Stimulated activated CD8-positive, alpha-beta memory T cell treated with anti-CD3 and anti-CD28 coated beads, Interleukin-2, amount 100 ng/mL, for 1 hour (primary cell): ENCODE measurements at places on chromosomes 3 and 15.

DNA sequence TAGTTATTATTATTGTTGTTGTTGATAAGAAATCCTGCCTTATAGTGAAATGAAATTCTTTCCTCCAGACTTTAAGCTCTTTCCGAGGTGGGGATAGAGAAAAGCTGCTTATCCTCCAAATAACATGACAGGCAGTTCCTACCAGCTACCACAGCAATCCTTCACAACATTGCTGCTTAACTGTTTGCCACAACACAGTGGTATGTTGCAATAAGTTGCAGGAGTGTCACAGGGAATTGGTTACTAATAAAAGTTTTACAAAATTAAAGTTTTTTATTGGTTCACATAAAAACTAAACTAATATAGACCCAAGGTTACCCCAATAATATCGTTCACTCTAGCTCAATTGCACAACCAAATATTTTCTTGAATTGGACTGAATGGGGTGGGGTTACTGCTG, 57.4 kb upstream of the ICE2 start:
- DNase-seq, result no peak

DNA sequence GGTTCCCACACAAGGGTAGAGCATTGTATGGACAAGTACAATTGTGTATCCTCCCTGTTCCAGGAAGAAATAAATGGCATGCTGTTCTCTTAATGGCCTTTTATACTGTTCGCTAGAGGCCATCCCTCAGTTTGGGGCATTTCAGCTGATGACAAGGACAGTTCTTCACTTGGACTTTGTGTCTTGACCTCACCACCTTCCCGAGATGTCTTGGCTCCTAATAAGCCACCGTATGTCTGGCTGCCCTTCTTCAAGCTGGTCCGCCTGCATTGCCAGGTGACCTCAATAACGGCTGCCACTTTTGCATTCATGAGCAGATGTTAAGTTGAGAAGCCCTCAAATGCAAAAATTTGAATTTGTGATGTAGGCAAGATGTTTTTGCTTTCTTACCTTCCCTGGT, 24.1 kb downstream of the ZBTB38 start:
- DNase-seq, result no peak

- DNase-seq, result no peak
These were observed 209.4 kb downstream of the RPLP1 start for GRCh38 chr15:69661871-69662644.

GRCh38 chr15:80249973-80250372, 2.0 kb downstream of the CTXND1 start:
- DNase-seq, result no peak

GRCh38 chr15:46955576-46955975, 761.7 kb upstream of the SEMA6D start:
- DNase-seq, result no peak

GRCh38 chr15:52862677-52863076, 72.5 kb upstream of the ONECUT1 start:
- DNase-seq, result no peak

DNA sequence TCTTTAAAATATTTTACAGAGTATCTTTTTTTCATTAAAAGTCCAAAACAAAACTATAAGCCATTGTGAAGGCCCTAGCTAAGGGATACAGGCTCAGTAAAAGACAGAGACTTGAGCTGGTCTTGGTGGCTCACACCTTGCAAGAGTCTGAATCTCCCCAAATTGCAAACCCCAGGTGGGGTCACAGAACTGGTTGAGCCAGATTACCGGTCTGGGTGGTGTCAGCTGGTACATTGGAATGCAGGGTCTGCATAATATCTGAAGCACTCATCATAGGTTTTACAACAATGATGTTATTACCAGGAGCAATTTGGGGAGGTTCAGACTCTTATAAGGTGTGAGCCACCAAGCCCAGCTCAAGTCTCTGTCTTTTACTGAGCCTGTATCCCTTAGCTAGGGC, 201.2 kb upstream of the ARPP21 start:
- no peak for DNase-seq

DNA sequence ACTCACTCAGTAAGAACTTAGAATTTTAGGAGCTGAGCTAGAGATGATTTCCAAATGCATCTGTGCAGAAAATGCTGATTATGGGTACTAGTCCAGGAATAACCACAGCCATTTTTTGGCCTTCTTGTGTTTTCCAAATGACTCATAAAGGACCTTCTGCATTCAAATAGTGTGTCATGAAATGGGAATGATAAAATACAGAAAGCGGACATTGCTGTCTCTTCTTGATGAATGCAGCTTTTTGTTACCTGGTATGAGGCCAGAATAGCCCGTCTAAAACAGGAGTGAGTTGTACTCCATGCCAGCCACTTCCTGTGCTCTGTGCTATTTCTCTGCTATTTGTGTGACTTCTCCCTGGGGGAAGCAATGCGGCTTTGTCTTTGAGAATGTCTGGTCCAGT, 20.5 kb upstream of the FRMD5 start:
- DNase-seq, result no peak

DNA sequence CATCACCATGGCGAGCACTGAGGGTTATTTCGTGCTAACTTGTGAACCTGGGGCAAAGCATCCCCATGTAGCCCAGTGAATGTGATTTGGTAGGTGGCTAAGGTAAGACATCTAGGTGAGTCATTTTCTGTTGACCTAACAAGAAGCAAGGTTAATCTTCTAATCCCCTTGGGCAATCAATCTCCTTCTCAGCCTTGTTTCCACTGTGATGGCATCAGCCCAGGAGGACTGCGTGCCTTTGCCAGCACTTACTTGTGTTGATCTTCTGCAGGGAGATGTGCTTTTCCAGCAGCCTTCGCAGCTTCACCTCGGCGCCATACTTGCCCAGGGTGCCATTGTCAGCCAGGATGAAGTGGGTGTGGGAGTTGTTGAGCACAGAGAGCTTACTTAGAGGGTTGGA, 35.7 kb downstream of the TRPM1 start:
- no peak for DNase-seq

- no peak for DNase-seq
These were observed 21.9 kb upstream of the P2RY13 start for GRCh38 chr3:151351219-151351618.

DNA sequence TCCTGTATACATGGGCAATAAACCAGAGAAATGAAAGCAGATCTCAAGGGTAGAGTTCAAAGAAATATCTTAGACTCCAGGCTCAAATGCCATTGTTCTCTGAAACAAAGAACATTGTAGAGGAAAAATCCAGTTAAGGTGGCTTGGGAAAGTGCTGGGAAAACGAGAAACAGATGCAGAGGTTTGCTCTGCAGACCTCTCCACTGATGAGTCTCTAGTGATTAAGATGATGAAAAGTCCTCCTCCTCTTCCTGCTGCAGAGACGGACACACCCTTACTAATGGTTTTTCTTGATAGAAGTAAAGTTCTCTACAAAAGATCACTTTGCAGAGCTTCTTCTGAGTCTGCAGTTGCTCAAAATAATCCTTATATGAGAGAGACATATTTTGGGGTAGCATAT, 264.7 kb downstream of the GABRG3 start:
- no peak for DNase-seq

DNA sequence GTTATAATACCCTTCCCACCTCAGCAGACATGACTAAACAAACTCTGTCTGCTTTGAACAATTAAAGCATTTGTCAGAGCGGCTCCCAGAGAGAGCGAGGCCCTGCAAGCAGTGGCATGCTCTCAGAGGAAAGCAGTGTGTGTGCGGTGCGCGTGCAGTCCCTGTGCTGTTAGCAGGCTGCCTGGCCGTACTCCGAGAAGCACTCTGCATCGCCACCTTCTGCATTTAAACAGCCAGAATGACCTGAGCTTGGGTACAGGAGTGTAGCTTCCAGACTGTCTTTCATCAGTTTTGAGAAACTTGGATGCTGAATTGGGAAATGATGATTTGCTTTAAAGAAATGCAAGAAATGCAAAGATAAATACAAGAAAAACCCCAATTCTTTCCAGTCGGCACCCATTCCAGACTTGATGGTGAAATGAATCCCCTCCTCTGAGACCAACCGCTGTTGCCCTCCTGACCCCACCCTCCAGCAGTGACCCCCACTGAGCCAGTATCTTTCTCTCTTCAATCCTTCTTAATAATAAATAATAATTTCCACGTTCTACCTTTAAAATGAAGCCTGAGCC, 113.5 kb downstream of the VGLL4 start:
- no peak for DNase-seq

DNA sequence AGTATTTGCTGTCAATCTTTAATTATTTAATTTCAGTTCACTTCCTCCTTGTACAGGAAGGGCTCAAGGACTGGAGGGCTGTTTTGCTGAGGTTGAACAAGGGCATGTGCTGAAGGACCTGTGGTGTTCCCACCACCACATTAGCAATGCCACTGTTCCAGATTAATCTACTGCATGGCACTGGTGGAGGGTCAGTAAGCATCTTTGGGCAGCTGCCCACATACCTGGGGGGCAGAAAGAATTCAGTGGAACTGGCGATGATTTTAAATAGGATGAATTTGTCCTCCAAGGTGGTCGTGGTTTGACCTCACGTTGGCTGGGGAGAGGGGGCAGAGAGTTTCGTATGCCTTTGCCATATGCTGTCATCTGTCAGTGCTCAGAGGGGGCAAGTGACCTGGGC, 244.8 kb downstream of the TLE3 start:
- no peak for DNase-seq

DNA sequence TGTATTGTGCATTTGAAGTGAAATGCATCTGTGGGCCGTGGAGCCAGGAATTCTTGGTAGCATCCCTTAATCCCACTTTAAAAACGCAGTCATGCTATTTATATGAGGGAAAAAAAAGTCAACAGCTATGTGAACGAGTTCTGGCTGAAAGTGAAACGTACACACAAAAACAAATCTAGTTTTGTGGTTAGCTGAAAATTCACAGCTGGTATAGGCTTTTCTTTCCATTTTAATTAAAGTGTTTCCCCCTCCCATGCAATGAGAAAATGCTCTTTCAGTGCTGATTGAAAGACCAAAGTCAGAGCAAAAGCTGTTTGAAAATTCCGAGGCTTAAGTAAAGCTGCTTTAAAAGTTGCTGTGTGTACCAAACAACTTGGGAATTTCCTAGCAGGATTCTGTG, 297.4 kb downstream of the PLCL2 start:
- DNase-seq, result no peak

DNA sequence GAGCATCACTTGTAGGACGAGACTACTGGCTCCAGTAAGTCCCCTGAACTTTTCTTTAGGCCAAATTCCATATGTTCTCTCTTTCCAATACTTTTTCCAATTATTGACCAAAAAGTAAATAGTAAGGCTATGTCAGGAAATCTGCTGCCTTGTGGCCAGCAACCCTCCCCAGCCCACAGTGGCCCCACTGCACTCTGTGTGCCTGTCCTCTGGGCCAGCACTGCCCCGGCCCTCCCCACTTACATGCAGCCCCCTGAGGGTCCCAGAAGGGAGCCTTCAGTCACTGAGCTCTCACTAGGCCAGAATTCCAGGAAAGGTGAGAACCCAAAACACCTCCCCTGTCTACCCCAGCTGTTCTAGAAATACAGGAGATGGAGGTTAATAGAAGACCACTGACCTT, 21.3 kb upstream of the ALDH1A3 start:
- DNase-seq, result no peak

DNA sequence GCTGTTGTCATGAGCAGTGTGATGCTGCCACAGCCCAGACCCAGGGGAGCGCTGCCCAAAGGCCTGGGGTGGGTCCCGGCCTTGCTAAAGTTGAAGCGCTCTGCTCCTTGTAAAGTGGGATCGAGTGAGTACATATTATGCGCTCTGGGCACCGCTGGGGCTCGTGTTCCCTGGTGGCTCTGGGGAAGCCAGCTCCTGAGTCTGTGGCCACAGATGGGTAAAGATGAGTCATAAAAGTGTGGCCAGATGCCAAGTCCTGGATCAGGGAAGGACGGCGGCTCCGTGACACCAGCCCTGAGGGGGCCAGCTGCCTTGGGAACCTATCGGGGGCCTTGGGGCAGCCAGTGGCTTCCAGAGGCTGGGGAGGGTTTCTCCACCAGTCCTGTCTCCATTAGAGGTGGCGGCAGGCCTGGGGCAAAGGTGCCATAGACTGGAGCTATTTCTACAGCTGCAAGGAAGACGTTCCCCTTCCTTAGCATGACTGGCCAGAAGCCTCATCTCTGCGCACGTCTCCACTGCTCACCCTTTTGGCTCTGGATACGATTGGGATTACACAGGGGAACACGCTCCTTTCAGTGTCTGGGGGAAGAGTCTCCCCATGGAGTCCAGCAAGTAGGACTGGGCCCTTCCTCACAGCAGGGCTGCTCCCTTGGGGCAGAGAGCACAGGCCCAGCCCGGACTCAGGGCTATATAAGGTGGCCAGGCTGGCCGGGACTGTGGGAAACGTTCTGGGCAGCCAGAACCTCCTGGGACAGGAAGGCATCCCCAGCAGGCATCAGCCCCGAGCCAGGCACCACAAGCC, 1.2 kb upstream of the ITIH4 start:
- DNase-seq, result no peak

GRCh38 chr3:48891606-48892005, 7.1 kb downstream of the SLC25A20 start:
- no peak for DNase-seq
